Activated T-helper 1 cell treated with Interleukin-2 at 50 U/mL for 16 hours (primary cell): ENCODE measurements at places on chromosomes 12 and 14.

GRCh38 chr14:105204206-105204930, 23.3 kb upstream of the NUDT14 start:
- DNase-seq: no peak

GRCh38 chr12:90959032-90959431, 4.1 kb upstream of the CCER1 start:
- no peak for DNase-seq

- DNase-seq: no peak
Measured at GRCh38 chr14:58950555-58950954, 237.9 kb upstream of the DAAM1 start.

- DNase-seq: no peak
Measured at GRCh38 chr12:131204416-131205274, 250.9 kb downstream of the ADGRD1 start.

DNA sequence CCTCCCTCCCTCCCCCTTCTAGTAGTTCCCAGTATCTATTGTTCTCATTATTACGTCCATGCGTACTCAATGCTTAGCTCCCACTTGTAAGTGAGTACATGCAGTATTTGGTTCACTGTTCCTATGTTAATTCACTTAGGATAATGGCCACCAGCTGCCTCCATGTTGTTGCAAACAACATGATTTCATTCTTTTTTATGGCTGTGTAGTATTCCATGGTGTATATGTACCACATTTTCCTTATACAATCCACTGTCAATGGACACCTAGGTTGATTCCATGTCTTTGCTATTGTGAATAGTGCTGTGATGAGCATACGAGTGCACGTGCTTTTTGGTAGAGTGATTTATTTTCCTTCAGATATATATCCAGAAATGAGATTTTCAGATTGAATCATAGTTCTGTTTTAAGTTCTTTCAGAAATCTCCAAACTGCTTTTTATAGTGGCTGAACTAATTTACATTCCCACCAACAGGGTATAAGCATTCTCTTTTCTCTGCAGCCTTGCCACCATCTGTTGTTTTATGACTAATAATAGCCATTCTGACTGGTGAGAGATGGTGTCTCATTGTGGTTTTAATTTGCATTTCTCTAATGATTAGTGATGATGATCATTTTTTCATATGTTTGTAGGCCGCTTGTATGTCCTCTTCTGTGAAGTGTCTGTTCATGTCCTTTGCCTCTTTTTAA, 17.9 kb upstream of the CLEC7A start:
- DNase-seq: no peak

- no peak for DNase-seq
Measured at GRCh38 chr12:57385586-57385985, 45.3 kb downstream of the R3HDM2 start.

- DNase-seq: no peak
Measured at GRCh38 chr14:100446572-100446971, 123.4 kb downstream of the SLC25A47 start.

DNA sequence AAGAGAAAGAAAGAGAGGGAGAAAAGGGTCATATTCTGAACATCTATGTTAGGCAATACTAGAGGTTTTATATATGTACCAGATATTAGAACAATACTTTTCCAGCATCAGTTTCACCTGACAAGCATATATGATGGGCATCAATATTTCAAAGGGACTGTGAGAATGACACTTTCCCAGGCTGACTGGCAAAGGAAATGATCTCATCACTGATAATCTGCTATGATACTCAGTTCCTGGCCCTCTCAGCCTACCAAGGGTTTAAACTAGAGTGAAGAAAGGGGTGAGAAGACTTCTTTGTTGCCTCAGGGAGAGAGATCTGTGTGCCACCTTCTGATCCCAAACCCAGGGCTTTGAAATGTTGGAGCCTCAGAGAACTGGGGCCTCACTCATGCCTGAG, 183.5 kb downstream of the TTC8 start:
- DNase-seq: no peak

- DNase-seq: no peak
Measured at GRCh38 chr12:46240436-46240835, 28.4 kb downstream of the SLC38A1 start.

GRCh38 chr14:99190696-99191394, 81.2 kb downstream of the BCL11B start:
- no peak for DNase-seq

- DNase-seq: peak; percentile 18
Measured at GRCh38 chr14:50363714-50364111, 33.0 kb downstream of the CDKL1 start.

- DNase-seq: no peak
Measured at GRCh38 chr12:75704208-75704607, 192.8 kb upstream of the KRR1 start.

DNA sequence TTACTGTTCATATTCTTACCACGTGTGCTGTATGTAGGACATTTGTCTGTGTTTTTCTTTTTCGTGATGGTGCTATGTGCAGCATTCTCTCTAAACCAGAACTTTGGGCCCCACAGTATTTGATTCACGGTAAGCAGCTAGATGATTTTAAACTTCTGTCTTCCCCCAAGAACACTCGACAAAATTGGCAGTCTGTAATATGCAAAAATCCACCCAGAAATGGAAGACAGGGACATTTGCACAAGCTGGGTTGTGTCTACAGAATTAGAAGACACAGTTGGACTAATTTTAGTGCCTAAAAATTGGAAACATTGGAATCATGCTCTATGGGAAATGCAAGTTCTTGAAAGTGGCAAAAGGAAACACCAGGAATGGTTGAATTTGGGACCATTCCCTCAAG, 24.1 kb upstream of the MED13L start:
- no peak for DNase-seq

GRCh38 chr12:58502226-58502625, 418.1 kb downstream of the LRIG3 start:
- no peak for DNase-seq

- DNase-seq: no peak
Measured at GRCh38 chr12:47321436-47321835, 241.7 kb upstream of the AMIGO2 start.

- DNase-seq: no peak
Measured at GRCh38 chr12:88401155-88401554, 179.1 kb downstream of the KITLG start.

DNA sequence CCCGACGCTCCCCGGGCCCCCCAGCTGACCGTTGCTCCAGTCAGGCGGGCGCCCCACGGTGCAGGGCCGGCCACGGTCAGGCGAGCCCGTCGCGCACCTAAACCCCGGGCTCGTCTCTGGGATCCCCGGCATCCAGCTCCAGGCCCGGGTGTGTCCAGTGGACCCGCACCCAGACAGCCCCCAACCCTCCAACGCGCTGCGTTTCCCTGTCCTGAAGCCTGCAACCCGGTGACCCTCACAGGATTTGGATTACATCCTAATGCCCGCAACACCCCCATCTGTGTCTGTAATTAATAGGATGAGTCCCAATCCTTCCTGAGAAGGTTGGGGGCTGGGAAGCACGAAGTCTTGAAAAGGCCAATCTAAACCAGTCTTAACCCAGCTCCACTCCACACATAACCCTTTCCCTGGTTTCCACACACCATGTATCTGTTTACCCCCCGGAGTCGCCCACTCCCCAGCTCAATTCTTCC, 10.4 kb downstream of the CPNE6 start:
- DNase-seq: no peak

GRCh38 chr12:23340351-23340750, 609.1 kb downstream of the SOX5 start:
- no peak for DNase-seq

DNA sequence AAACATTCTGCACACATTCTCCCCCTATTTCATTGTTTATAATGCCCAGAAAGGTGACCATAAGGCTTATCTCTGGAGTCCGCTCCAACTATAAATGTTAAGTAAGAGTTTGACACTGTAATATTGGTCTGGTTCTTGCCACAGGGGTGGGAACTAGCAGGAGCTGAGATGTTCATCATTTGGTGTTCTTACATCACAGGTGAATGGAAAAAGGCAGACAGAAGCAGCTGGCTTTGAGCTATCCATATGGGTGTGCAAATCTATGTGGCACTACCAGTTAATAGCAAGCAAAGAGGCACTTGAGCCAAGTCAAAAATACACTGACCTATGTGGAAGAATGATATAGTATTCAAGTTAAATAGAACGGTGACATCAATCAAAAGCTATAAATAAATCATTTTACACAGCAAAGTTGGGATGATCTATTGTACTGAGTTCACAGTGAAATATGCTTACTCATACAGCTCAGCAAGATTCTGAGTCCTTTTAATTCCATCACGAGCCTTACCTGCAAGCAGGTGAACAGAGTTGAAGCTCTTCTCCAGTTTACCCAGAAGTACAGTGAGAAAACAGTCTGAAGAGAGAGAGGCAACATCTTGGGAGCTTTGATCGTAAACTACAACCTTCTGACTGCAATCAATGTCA, 43.2 kb downstream of the DUSP16 start:
- no peak for DNase-seq

- DNase-seq: no peak
Measured at GRCh38 chr12:47648056-47648579, 57.7 kb downstream of the RPAP3 start.
